ENCODE measurements at places on chromosomes 13 and 19.

DNA sequence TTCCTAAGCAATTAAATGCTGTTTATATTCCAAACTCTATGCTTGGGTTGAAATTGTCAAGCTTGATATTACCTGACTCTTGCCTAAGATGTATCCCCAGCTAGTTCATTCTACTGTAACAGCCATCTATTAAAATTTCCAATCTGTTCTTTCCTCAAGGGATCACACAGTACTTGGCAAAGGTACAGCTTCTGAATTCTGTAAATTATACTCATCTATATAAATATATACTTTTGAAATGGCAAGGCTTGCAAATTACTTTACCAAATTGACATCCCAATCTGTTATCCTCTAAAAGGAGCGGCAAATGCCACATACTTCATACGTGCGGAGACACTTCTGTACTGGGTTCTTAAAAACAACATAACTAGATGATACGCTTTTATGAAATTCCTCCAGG, 330.2 kb downstream of the DNAJC15 start:
- DNase-seq = no peak

- DNase-seq = no peak
Measured at GRCh38 chr19:53953383-53953782, 9.4 kb upstream of the CACNG8 start.

DNA sequence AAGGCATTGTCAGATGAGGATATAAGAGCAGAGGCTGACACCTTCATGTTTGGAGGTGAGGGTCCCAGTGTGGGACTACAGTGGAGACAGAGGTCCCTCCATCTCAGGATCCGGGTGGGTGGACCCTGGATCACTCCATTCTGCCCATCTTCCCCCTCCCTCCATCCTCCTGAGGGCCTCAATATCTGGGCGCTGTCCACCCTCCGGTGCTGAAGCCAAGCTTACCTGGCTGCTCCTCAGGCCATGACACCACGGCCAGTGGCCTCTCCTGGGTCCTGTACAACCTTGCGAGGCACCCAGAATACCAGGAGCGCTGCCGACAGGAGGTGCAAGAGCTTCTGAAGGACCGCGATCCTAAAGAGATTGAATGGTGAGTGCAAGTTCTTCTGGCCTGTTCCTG, 11.9 kb downstream of the CYP4F12 start:
- DNase-seq = no peak

- no peak for DNase-seq
Measured at GRCh38 chr19:31974941-31975340, 370.5 kb upstream of the ZNF507 start.

DNA sequence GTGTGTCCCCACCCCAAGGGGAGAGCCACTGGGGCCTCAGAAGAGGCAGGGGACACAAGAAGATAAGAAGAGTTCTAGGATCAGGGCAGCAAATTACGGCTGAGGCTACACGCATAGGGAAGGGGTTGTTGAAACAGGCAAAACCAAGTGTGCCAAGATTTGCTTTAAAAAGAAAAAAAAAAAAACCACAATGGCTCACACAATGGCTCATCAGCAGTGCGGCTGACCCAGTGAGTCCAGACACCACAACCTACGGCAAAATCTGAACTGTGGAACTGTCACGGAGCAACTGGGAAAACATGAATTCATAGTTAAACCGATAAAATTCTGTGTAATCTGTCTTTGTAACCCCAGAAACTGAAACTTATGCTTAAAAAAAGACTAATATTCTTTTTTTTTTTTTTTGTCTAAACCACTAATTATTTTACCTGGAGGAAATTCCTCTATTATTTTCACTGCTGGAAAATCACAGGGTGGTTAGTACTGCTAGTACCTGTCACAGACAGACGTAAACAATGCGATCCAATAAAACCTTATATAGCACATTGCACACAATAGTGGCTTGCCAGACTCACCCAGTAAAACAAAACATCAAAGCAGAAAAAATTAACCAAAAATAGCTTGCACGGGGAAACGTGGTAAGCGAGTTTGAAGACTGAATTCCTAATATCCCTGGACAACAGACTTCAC, 325.4 kb upstream of the TSHZ3 start:
- DNase-seq = no peak

Data from T-helper 1 cell (primary cell).